ENCODE measurements at places on chromosomes 6 and 20. TPM values are rescaled to one million over a fixed set of nuclear protein-coding genes. Genes with fewer than 3 reads are reported as not detected.

DNA sequence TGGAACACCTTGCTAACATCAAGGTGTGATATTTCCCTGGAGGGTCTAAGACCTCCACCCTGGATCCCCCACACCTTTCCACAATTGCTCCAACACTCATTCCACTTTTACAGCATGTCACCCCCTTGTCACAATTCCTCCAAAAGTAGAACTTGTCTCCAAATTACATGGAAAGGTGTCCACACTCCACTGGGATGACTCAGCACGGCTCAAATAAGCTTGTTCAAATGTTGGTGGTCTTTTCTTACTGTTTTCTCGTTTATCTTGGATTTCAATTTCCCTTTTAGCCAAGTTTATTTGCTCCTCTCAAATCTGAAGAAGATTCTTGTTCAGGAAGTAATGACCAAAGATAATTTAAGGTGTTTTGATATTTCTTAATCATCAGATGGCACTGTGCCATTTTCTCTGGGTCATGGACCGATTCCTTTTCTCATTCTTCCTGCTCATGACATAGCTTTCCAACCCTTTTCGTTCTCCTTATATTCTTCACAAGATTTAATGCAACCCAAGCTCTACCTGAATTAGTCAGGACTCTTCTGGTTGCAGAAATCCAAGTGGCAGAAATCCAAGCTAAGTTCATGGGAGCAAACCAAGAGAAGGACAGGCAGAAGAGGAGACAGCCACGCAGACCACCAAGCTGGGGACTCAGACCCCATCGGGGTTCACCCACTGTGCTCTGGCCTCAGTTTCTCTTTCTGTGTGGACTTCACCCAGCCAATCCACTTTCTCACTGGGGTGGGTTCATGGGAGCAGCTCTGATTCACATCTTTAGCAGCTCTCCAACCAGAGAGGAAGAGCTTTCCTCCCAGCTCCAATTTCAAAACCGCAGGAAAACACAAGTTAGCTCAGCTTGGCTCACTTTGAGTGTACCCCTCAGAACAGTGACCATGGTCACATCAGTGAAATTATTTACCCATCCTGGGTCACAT lies 110.5 kb upstream of the CDYL start:
- no peak for DNase-seq
- H3K4me1 ChIP-seq, result no peaks in the 10 kb centered on the region
- peaks cover 3% of the 10 kb centered on the region for H3K27me3 ChIP-seq
- H3K27ac ChIP-seq, result no peak overlapping the region

DNA sequence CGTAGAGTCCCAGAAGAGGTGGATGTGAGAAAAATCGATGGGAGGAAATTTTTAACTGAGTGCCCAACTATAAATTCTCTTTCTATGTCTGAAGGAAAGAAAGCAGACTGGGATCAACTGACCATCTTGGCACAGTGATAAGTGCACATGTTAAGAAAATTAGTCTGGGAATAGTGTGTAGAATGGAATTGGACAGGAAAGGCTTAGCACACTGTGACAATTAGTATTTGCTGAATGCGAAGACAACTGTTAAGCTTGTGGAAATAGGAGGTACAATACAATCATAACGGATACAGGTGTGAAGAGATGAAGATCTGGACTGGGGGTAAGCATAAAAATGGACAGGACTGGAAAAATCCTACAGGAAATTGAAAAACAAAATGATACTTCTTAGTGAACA lies 114.3 kb downstream of the FAM50B start:
- H3K4me1 ChIP-seq, result no peaks in the 10 kb centered on the region
- H3K4me3 ChIP-seq, result no peak overlapping the region
- H3K36me3 ChIP-seq, result no peaks in the 10 kb centered on the region
- no peaks in the 10 kb centered on the region for H3K27me3 ChIP-seq
- no peak overlapping the region for H3K27ac ChIP-seq

DNA sequence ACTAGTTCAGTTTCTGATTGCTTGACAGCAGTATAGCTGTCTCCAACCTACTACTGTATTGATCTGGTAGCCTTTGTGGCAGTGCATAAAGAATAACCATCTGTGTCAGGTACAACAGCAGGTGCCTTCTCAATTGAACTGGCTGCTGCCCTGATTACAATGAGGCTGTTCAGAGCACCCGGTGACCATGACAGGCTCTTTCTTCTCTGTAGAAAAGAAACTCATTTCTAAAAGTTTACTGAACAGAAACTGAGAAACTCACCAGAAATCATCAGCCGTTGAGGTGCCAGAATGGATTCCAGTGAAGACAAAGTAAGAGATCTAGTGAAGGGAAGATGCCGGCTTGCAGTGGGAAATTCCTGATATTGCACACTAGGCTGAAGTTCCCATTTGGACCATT lies 954.4 kb downstream of the PHF3 start:
- no peaks in the 10 kb centered on the region for H3K36me3 ChIP-seq
- H3K27ac ChIP-seq, result no peak overlapping the region
- no peaks in the 10 kb centered on the region for H3K27me3 ChIP-seq
- DNase-seq, result no peak
- no peaks in the 10 kb centered on the region for H3K4me1 ChIP-seq

Gene DEFB124
- total RNA-seq, result not detected

Gene CST11
- not detected for total RNA-seq

Gene PNPLA1
- not detected for total RNA-seq

Measured in activated naive CD4-positive, alpha-beta T cell treated with anti-CD3 and anti-CD28 coated beads for 36 hours (primary cell).